ENCODE measurements at places on chromosomes 7 and 10.

DNA sequence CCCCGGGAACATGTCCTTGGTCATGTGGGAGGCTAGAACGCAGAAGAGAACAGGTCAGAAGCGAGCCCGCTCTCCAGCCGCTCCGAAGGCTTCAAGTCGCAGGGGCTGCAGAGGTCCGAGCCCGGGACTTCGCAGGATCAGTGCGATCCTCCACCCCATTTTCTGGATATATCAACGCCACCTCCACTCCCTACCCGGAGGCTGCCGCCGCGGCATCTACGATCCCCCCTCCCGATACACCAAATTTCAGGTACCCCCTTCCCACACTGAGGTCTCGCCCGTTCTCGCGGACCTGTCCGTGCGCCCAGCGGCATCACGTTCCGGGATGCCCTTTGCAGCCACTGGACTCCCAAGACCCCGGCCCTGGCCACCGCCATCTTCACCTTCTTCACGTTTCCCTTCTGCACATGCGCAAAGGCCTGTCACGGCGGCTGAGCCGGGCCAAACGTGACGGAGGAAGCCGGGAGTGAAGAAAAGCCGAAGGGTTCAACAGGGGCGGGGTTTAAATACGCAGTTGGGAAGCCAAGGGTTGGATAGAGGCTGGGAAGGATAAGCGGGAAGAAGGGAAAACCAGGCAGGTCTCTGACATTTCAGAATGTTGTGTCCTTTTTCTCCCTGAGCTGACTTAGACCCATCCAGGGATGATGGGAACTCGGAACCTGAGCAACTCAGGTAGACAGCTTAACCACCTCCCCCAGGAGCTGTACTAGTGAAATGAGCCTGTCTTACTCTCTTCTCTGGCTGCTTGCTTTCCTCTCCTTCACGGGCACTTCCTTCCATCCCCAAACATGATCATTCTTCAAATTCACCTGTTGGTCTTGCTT lies at the start of gene NDUFB8:
Gene NDUFB8, minus strand, starts transcription at position 397 of the 824 bp plus-strand sequence. Its CDS starts 20 bp downstream, at position 377.
- peak; percentile 54 for DNase-seq

DNA sequence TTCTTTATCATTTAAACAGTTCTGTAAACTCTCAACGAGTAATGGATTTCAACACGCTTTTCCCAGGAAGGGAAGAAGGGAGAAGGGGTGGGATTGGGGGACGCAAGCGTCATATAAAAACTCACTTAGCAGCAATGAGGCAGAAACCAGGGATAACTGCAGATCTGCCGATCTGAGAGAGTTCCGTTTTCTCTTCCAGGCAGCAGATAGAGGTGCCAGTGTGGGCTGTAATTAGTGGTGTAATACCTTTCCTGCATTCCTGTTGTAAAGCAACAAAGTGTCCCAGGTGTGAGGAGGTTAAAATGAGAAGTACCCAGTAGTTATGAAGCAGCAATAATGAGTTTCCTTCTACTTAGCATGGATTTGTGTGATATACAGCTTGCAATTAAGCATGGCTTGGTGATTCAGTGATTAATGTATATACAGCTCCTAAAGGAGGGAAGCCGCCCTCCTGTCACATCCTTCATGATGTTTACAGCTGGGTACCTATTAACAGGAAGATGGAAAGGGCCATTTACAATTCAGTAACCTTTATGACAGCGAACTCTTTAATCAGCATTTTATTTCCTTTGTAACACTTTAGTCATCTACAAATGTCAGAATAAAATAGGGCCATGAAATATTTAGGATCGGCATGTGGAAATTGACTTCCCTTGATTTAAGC lies 271.9 kb downstream of the LRMDA start:
- no peak for DNase-seq

GRCh38 chr7:96401200-96401599 lies 79.3 kb upstream of the SLC25A13 start:
- no peak for DNase-seq

DNA sequence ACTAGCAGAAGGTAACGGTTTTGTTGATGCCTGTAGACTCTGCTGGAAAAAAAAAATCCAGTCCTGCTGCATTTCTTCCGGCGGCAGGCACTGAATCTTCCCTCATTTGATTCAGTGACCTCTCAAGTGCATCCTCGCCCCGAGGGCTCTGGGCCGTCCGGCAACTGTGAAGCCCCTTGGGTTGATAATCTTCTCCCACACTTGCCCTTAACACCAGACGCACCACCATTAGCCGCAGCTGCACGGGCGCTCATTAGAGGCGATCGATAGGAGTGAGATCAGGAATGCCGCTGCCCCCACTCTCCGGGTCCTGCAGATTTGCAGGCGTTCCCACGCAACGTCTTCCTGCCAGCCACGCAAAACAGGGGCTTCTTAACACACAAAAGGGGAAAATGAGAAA lies 200.0 kb upstream of the MKI67 start:
- no peak for DNase-seq

GRCh38 chr10:110036640-110037039 lies 28.9 kb downstream of the ADD3 start:
- no peak for DNase-seq

GRCh38 chr7:4745971-4746919 lies 29.2 kb upstream of the AP5Z1 start:
- DNase-seq: no peak

GRCh38 chr7:83410989-83411591 lies 237.8 kb downstream of the SEMA3E start:
- DNase-seq: peak; percentile 2

DNA sequence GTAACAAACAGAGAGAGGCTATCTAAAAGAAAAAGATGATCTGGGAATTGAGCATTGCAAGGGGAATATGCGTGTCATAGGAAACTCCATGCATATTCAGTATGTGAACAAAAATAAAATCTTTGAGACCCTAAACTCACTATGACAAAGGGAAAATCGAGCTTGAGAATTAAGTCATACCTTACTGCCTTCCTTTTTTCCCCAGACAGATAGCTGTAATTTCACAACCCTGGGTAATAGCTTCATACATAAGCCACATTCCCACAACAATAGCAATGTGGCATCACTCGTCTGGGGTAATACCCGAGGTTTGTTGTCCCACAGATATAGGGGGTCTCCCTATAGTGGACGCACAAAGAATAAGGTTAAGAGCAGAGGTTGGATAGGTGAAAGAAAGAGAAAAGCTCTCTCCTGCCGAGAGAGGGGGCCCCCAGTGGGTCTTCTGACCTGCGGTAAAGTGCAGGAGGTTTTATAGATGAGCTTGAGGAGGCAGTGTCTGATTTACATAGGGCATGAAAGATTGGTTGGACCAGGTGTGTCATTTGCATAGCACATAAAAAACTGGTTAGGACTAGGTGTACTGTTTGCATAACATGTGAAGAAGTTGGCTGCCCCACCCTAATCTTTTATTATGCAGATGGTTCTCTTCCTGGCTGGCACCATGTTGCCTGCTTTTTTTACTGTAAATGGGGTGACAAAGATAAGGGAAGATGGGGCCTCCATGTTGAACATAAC lies 11.6 kb downstream of the CYP3A43 start:
- DNase-seq: no peak

DNA sequence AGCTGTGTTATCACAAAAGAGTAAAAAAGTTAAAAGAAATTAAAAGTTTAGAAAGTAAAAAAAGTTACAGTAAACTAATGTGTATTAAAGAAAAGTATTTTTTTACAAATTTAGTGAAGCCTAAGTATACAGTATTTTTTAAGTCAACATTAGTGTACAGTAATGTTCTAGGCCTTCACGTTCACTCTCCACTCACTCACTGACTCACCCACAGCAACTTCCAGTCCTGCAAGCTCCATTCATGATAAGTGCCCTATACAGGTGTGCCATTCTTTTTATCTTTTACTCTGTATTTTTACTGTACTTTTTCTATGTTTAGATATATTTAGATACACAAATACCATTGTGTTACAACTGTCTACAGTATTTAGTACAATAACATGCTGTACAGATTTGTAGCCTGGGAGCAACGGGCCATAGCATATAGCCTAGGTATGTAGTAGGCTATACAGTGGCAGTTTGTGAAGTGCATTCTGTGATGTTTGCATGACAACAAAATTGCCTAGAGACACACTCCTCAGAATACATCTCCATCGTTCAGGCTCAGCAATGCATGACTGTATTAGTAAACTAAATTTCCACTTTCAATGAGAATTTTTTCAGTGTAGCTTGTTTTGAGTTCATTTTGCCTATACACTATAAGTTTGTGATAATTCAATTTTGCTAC lies 539.9 kb upstream of the C7orf33 start:
- DNase-seq: no peak

DNA sequence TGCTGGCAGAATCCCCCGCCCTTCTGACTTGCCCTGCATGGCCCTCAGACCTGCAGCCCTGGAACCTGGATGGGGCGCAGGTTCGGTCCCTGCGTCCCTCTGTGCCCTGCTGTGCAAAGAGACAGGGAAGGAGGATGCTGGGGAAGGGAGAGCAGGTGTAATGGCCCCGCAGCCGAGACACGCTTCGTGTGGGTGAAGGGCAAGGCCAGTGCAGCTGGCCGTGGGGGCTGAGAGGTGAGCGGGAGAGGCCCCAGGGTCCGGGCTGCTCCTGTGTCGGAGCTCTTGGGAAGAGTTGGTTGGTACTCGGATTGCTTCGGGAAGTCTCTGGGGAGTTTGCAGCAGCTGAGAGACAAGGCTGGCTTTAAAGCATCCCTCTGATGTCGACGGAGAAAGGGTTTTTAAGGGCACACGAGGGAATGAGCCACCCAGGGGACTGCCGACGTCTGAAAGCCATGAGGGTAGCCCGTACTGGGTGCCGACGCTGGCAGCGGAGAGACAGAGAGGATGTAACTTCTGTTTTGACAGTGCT lies 6.5 kb downstream of the ELFN1 start:
- DNase-seq: no peak

DNA sequence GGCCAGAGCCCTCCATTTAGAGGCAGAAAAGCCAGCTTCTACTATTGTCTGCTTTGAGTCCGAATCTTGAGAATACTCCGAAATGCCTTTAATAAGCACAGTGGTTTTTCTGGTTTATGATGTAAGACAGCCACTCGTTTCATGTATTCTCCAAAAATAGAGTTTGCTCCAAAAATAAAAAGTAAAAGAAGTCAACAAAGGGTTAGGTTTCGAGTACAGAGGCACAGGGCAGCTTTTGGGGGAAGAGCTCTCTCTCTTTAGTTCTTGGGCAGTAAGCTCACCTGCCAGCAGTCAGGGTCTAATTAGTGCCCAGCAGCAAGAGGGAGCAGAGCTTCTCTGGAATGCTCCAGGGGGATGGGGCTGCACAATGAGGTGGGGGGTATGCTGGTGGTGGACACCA lies 20.2 kb downstream of the CREB3L2 start:
- no peak for DNase-seq

- no peak for DNase-seq
These were observed 36.3 kb upstream of the RNF32 start for GRCh38 chr7:156604311-156604710.

DNA sequence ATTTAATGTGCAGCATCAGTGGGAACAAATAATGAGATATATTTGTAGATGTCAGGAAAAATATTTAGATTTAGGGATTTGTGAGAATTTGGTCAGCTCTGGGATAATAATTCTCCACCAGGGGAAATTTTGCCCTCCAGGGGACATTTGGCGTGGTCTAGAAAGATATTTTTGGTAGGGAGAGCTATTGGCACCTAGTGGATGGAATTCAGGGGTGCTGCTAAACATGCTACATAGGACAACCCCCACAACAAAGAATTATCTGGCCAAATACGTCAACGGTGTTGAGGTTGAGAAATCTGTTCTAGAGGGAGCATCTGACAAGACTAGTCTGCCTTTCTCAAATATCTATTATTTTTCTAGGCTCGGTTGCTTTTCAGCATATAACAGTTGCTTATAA lies 2.1 kb downstream of the ADK start:
- DNase-seq: no peak

GRCh38 chr7:20738518-20739481 lies 47.9 kb downstream of the SP8 start:
- no peak for DNase-seq

GRCh38 chr7:129865925-129866201 lies 86.9 kb downstream of the UBE2H start:
- DNase-seq: no peak

- no peak for DNase-seq
These were observed 55.0 kb downstream of the RAMP3 start for GRCh38 chr7:45212606-45213005.

DNA sequence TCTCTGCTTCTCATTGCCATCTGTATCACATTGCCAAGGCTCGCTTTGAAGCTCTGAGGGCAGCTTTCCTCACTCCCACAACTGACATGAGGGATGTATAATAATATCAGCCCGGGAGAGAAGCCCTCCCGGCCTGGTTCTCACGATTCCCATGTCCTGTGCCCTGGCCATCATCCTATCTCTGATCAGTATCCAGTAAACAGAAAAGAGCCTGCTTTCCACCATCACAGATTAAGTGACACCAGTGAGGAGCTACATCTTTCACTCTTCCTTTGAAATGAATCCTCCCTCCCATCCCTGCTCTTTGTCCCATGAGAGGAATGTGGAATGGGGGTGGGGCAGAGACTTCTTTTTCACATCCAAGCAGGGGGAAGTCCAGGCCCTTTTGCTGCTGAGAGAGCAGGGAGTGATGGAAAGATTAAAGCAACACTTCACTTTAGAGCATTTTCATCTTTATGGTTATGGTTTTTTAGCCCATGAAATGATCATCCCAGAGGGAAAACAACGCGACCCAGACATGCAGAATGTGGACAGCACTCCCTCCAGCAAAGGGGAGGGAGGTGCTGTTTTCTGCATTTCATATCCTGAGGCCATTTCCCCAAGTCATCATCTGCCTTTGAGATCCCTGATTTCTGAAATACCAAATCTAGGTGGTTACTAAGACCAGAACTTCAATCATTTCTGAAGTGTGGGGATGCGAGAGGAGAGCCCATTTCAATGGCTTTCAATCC lies 84.6 kb upstream of the LYZL1 start:
- no peak for DNase-seq

DNA sequence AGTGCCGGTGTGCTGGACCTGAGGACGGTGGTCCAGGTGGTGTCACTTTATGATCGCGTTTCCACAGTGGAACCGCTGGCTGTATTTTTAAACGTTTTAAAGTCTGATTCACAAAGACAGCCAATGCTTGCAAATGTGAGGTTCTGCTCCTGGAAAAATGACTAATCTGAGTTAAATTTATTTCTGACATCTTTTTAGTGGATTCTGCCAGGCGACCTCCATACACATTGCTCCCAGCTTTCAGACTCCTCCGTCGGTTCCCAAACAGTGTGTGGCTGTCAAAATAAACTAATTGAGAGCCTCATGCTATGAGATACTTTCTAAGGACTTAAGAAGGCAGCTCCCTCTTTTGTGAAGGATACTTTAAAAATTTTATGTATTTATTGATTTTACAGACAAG lies 12.7 kb upstream of the TTYH3 start:
- no peak for DNase-seq

DNA sequence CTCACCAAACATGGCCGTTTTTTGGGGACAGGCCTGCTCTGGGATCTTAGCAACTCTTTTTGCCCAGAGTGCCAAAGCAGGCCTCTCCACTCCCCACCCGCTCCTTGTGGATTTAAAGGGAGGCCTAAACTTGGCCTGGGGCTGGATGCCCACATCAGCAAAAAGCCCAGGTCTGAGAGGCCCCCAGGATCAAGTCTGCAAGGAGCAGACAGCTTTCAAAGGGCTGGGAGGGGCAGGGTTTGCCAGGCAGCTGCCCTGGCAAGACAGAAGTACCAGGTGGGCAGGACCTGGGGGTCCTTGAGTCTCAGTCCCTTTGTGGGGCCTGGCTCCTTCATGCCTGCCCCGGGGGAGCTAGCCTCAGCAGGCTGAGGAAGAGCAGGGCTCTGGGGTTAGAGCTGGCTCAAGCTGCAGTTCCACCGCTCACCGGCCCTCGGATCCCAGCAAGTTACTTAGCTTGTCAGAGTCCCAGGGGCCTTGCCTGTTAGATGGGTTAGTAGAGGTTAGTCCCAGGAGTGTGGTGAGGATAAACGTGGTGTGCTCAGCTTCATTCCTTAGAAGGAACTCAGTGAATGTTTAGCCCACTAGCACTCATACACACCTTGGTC lies 56.2 kb downstream of the ARHGAP22 start:
- no peak for DNase-seq
